Fibroblast of skin of right quadriceps (primary cell): ENCODE measurements at places on chromosomes 2 and 18.

DNA sequence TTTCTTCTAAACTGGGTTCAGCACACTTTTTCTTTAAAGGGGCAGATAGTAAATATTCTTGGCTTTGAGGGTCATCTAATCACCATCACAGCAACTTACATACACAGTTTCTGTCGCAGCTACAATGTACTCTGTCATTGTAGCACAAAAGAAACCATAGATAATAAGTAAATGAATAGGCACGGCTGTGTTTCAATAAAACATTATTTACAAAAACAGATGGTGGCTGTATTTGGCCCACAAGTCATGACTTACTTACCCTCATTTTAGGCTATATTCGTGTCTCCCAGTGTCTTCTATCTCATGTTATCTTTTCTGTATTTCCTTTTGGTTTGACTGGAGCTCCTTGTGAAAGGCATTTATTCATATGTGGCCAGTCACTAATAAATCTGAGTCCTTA, 168.3 kb downstream of the MAP2 start:
- DNase-seq: no peak

DNA sequence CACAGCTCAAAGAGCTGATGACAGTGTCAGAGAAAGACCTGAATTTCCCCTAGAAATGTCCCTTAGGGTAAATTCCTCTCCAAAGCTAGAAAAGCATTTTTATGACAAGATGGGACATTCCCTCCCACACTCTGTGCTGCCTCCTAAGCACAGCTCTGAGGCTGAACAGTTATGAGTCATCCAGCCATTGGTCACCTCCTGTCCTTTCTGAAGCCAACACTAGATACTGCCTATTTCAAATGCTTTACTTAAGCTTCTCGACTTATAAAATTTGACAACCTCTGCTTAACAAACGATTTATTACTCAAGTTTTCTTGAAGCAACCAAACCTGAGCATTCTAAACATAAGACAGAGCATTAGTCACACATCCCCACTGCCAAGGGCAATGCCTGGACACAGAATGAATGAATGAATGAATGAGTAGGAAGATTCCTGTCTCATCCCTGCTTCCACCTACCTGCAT, 35.4 kb downstream of the B4GALT6 start:
- peak; percentile 34 for DNase-seq

DNA sequence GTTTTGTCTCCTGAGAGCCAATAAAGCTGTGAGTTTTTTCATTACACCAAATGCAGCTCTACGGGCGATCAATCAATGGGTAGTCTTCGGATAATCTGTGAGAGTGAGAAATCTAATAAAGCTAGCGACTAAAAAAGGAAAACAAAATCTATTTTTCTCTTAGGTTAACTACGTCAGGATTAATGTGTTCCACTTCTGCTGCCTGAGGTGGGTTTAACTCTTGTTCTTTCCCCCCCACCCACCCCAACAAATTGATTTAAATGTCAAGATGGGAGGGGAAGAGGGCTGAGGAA, 63.0 kb upstream of the PSMD14 start:
- no peak for DNase-seq

DNA sequence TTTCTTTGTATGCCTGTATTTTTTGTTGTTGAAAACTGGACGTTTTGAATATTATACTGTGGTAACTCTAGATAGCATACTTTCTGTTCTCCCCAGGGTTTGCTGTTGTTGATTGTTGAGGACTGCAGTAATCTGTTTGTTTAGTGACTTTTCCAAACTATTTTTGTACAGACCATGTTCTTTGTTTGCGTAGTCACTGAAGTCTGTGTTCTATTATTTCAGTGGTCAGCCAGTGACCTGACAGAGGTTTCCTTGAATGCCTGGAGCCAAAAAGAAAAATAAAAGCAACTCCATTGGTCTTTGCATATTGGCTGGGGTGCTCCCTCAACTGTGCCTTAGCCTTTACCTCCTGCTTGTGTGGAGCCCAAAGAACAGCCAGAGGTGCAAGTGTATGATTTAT, 42.7 kb upstream of the PHLPP1 start:
- no peak for DNase-seq

DNA sequence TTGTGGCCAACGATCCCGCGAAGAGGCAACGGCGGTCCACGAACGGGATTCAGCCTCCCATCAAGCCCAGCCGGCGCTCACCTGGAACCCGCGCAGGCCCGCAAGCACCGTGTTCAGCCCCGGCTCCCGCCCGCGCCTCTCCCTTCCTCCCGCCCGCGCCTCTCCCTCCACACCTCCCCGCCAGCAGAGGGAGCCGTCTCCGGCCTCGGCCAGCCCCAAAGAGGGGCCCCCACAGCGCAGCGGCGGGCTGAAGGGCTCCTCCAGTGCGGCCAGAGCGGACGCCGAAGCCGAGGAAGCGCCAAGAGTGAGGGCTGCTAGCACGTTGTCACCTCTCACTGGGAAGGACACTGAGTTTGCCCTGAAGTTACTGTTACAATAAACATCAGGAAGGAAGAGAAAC, 55.3 kb upstream of the LAPTM4A start:
- DNase-seq: no peak

DNA sequence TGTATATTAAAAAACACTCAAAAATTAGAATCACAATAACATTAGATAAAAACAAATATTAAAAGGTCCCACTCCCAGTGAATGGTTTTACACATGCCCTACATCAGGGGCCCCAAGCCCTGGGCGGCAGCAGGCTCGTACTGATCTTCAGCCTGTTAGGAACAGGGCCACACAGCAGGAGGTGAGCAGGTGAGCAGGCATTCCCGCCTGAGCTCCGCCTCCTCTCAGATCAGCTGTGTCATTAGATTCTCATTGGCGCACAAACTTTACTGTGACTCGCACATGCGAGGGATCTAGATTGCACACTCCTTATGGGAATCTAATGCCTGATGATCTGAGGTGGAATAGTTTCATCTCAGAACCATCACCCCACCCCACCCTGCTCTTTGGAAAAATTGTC, 74.2 kb downstream of the MBD2 start:
- no peak for DNase-seq

GRCh38 chr2:116109471-116109870, 1667.0 kb downstream of the DPP10 start:
- no peak for DNase-seq

DNA sequence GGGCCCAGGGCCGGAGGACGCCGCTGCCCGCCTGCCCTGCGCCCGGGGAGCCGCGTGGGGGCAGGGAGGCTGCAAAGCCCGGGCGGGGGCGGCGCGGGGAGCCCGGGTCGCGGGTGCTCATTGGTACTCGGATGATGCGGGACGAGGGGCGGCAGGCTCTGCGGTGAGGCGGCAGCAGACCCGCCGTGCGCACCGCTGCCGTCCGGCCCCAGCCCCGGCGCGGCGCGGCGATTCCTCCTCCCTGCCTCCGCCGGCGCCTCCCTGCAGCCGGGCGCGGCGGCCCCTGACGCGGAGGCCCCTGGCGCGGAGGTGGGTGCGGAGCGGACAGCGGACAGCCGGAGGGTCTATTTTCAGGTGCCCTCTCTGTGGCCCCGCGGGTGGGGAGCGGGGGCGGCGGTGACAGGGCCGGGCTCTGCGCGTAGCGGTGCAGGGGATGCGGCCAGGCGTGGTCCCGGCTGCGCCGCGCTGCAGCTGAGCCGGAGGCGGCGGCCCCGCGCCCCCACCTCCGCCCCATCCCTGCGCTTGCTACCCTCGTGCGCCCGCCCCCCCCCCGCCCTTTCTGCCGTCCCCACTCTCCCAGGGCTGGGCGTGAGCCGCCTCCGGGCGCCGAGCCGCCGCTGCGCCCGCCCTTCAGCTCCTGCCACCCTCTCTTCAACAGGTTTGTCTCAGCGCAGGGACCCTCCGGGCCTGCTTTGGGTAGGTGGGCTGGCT, 640 bp downstream of the SPTBN1 start:
- peak; percentile 30 for DNase-seq

- no peak for DNase-seq
Observed at GRCh38 chr2:127893494-127893893, 7.7 kb upstream of the AMMECR1L start.

DNA sequence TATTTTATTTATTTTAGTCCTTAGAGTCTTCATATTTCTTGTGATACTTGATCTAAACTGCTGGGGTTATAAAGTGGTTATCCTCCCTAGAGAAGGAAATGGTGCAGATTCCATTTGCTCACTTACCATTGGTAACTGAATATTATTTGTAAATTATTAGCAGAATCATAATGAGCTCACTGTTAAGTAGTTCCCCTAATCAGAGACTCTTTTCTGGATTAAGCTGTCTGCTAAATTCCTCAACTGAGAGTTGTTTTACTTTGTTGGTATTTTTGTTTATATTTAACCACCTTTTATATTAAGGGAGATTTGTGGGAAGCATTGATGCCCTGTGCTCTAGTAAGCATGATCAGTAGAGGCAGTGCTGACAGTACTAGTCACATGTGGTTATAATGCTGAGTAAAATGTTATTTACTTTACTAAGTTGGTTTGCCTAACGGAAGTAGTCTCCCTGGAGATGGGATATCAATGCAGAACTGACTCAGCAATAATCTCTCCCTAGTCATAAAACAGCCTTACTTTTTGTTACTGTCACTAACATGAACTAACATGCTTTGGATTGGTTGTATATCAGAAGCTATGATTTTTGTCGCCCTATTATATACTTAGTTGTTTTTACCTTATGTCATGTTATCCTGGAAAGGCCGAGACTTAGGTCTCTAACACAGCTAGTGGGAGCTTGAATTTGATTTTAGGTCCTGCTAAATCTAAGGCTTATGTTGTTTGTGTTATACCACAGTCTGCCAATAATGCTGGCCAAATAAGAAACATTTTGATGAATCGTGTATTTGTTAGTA, 166.7 kb downstream of the MCFD2 start:
- DNase-seq: peak; percentile 82

- no peak for DNase-seq
Observed at GRCh38 chr18:35271656-35272055, 18.4 kb downstream of the ZSCAN30 start.

DNA sequence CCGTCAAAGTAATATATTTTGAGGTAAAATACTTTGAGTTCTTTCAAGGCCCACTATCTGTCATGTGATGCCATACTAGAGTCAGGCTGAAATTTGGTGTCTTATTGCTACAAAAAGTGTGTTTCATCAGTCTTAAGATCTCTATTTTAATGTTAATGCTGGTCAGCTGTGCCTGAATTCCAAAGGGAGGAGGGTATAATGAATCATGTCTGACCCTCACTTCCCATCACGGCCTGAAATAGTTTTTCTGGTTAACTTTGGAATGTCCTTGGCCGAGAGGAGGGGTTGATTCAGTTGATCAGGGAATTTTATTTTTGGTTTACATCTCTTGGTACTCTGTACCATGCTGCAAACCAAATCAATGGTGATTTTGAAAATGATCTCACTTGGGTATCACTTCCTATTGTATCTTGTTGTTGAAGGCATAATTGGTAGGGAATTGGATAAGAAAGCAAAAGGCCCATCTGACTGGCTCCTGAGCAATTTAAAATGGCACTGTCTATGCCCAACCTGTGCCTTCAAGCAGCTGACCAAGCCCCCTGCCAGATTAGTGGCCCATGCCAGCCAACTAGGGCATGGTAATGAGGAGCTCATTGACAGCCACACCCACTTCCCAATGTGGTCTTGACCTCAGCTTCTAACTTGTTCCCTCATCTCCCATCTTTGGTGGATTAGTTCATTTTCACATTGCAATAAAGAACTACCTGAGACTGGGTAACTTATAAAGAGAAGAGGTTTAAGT, 6.1 kb upstream of the SLC35F5 start:
- peak; percentile 74 for DNase-seq

DNA sequence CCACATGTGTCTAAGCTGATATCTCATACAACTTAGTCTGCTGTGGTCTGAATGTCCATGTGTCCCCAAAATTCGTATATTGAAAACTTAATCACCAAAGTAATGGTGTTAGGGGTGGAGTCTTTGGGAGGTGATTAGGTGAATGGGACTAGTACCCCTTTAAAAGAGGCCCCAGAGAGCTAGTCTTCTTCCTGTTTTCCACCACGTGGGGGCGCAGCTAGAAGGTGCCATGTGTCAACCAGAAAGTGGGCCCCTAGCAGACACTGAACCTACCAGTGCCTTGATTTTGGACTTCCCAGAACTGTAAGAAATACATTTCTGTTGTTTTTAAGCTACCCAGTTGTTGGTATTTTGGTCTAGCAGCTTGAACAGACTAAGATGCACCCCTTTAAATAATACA, 86.6 kb downstream of the ASB1 start:
- DNase-seq: peak; percentile 51

GRCh38 chr2:72576459-72576858, 249.4 kb downstream of the EXOC6B start:
- peak; percentile 1 for DNase-seq

- no peak for DNase-seq
Observed at GRCh38 chr2:174664084-174664759, 66.6 kb upstream of the WIPF1 start.

- DNase-seq: no peak
Observed at GRCh38 chr2:6924924-6925409, 7.8 kb downstream of the RNF144A start.

- peak; percentile 61 for DNase-seq
Observed at GRCh38 chr2:26086155-26086637, 52.3 kb downstream of the RAB10 start.

GRCh38 chr2:185919155-185919554, 180.6 kb downstream of the FSIP2 start:
- peak; percentile 11 for DNase-seq

DNA sequence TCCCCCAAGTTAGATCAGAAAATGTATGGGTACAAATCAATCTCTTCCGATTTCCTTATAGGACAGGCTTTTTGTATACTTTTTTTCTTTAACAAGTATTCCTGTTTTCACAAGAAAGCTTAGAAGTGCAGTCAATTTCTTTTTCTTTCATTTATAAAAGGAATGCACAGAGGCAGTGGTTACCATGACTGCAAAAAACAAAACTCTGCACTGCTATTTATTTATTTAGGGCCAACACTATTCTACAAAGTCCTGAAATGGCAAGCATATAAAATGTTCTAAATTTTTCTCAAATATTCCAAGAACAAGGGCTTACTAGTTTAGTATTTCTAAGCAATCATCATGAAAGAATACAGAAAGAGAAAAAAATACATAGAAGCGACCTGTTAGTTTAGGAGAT, 22.2 kb downstream of the ATAD2B start:
- DNase-seq: peak; percentile 37

GRCh38 chr18:63161761-63162195, 157.8 kb downstream of the BCL2 start:
- peak; percentile 89 for DNase-seq

GRCh38 chr2:236997069-236997715, 88.5 kb upstream of the COPS8 start:
- DNase-seq: peak; percentile 51

DNA sequence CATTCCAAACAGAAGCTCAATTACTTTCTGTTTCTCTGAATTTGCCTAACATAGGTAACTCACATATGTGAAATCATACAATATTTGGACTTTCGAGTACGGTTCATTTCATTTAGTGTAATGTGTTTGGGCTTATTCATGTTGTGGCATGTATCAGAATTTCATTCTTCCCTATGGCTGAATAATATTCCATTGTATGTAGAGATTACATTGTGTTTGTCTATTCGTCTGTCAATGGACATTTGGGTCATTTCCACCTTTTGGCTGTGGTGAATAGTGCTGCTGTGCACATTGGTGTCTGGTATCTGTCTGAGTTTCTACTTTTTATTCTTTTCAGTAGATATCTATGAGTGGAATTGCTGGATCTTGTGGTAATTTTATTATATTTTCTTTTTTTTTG, 43.9 kb downstream of the LBH start:
- DNase-seq: no peak
